ENCODE measurements at places on chromosomes 2 and 18.

- DNase-seq: no peak
Measured at GRCh38 chr2:46340740-46341420, 43.7 kb downstream of the EPAS1 start.

- no peak for DNase-seq
Measured at GRCh38 chr2:148058641-148059040, 37.8 kb downstream of the MBD5 start.

GRCh38 chr2:241618296-241618805, 18.6 kb downstream of the THAP4 start:
- DNase-seq: no peak

DNA sequence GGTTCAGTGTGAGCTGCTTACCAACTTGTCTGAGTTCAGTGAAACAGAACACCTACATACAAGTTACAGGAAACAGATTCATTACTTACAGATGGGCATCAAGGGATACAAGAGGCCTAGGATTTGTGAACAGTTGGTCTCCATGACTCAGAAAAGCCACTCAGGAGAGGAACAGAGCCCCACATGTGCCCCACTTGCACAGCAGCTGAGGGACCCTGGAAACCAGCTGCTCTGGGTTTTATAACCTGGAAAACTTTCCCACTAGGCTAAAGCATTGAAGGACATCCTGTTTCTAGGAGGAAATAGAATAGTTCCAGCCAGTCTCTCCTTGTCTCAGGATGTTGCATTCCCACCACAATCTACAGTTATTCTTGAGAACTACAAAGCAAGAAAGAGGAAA, 530.0 kb downstream of the ZNF804A start:
- DNase-seq: no peak

GRCh38 chr2:62525549-62526269, 19.7 kb upstream of the TMEM17 start:
- DNase-seq: no peak

DNA sequence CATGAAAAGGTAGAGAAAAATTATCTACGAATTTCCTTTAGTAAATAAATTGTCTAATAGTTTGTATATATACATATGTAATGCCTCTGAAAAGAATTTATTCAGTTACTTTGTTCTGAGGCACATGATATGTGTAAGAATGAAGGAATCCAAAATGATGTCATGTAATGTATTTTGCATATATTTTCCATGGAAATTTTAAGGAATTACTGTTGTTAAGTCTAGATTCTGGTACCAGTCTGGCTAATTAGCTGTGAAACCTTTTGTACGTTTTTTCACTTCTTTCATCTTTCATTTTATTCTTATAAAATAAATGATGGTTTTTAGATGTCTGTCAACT, 12.3 kb downstream of the YIPF4 start:
- no peak for DNase-seq

DNA sequence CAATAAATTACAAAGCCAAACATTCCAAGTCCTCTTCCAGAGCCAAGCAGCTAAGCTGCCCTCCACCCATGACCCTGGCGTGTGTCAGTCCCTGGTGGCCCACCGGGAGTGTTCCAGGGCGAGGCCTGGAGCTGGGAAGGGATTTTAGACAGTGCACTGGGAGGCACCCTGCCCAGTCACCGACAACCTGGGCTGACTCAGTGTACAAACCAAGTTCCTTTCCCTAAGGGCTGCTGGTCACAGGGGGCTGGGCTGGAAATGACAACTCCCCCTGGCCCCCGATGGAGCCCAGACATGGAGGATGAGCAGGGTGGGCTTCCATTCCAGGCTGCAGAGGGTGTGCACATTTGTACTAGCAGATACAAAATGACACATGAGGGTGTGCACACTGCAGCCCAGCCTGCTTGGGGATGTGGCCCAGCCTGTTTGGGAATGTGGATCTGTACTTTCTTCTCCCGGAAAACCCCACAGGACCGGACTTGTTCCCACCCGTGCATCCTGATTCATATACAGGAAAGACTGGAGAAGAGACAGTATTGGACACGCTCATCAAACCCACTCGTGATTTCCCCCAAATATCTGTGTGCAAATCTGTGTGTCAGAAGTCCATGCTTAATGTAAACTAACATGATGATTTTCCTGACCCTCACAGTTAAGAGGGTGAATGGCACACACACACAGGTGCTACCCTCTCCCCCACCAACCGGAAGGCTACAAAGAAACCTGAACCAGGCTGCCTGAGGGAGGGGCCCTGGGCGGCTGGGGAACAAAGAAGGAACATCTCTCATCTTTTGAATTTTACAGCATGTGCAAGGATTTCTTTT, 58.9 kb downstream of the NDUFA10 start:
- no peak for DNase-seq

DNA sequence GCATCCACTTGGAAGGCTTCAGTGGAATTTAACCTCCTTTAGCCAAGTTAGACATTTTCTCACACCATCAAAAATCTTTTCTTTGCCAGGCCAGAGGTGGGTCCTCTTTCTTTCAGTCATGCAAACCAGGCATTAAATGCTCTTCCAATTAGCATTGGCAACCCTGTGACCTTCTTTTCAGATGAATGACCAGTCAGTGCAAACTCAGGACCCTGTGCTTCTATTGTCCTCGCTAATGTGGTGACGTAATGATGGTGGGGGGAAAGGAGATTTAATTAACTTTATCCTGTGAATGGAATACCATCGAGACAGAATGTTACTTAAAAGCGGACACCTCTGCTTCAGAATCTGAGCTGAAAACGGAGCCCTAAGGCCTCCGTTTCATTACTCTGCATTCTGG, 23.2 kb upstream of the STPG4 start:
- DNase-seq: no peak

- no peak for DNase-seq
Measured at GRCh38 chr2:211049321-211050018, 493.1 kb downstream of the CPS1 start.

GRCh38 chr2:32553829-32554432, 73.9 kb upstream of the TTC27 start:
- DNase-seq: no peak

DNA sequence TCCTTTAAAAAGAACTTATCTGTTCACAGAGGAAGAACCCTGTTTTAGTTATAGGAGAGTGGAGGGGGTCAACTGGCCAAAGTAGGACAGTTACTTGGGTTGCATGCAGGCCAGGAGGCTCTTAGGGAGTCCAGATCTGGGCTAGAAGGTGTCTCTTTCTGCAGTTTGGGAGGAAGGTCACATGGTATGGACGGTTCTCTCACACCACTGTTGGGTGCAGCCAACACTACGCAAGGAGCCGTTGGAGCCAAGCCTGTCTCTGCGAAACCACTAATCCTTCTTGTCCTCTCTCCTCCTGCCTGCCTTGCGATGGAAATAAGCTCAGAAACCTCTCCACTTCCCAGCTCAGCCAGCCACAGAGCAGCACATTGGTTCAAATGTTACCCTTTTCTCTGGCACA, 105.9 kb upstream of the TGFA start:
- DNase-seq: no peak

DNA sequence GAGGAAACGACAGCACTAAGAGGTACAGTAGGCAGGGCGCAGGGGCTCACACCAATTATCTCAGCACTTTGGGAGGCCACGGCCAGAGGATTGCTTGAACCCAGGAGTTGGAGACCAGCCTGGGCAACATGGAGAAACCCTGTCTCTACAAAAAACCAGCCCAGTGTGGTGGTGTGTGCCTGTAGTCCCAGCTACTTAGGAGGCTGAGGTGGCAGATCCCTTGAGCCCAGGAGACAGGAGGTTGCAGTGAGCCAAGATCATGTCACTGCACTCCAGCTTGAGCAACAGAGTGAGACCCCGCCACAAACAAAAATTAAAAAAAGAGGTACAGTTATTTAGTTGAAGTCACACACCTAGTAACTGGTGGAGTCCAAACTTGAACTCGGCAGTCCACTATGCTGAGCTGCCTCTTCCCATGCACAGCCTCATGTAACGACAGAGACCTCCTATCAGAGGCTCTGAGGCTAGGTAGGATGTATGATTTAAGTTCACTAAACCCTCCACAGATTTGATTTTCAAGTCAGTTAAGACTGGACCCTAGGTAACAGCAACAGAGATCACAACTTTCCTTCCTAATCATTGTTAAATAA, 8.7 kb downstream of the STK17B start:
- no peak for DNase-seq

DNA sequence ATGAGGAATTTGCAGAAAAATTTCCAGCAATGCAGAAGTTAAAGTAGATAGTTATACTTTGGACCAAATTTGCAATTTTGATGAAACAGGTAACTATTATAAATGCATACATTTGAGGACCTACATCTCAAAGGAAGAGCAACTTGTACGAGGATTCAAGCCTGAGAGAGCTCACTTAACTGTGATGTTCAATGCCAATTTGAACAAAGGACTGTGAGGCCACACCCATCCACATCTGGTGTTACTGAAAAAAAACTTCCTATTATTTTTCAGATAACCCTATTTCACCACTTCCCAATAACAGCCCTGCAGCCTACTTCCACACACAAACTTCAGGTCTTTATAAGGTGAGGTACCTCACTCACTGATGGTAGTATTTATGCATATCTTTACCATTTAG, 203.5 kb upstream of the NABP1 start:
- no peak for DNase-seq

DNA sequence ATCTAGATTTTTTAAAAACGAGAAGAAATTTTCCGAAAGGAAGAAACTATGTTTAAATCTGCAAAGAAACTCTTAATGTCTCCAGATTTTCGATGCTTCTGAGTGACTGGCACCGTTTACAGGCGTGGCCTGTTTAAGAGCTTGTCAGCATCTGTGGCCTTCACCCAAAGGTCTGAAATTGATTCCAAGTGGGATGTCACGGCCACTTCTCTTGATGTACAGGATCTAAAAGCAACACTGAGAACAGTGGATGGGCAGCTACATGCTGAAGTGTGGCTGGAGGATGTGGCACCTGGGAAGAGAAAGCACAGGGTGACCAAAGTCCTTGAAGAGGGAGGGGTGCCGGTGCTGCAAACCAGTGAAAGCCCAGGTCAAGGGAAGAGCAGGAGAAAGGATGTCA, 28.0 kb downstream of the EMILIN2 start:
- no peak for DNase-seq

DNA sequence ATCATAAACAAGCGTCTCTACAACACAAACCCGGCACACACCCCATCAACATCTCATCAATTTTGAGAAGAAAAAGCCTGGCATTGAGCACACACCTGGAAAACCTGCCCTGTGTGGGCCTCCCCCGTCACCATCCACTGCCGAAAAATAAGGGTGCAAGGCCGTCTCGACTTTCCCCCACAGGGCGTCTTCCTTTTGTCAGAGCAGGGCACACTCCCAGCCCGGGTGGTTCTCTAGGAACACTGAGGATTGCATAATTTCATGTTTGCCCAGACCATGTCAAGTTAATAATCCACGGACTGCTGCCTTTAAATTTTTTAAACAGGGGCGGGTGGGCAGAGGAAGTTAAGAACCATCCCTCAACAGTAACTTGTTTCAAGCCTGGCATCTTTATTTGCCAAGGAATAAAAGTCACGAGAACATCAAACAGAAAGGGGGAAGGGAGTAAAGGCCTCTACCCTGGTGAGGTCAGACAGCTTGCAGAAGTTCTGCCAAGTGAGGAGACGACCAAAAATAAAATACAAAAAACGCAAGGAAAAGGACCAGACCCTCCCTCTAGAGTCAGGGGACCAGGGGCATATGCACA, 2.1 kb downstream of the TFCP2L1 start:
- no peak for DNase-seq

DNA sequence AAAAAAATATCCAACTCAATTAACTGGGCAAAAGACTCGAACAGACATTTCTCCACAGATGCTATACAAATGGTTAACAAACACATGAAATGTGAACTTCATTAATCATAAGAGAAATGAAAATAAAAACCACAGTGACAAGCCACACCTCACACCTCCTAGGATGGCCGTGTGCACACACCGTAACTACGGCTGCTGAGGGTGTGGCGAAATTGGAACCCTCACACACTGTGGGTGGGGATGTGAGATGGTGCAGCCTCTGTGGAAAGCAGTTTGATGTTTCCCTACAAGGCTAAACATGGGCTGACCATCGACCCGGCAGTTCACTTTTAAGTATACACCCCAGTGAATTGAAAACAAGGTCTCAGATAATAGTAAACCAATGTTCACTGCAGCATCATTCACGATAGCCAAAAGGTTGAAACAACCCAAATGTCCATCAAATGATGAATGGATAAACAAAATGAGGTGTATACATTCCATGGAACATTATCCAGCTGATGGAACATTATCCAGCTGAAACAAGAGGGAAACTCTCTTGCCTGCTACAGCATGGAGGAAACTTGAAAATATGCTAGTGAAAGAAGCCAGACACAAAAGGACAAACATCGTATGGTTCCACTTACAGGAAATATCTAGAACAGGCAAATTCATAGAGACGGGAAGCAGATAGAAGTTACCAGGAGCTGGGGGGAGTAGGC, 32.2 kb downstream of the ZAP70 start:
- DNase-seq: no peak

- no peak for DNase-seq
Measured at GRCh38 chr2:212384027-212384426, 154.6 kb downstream of the ERBB4 start.

GRCh38 chr2:145692971-145693478, 1173.1 kb upstream of the ZEB2 start:
- DNase-seq: no peak

DNA sequence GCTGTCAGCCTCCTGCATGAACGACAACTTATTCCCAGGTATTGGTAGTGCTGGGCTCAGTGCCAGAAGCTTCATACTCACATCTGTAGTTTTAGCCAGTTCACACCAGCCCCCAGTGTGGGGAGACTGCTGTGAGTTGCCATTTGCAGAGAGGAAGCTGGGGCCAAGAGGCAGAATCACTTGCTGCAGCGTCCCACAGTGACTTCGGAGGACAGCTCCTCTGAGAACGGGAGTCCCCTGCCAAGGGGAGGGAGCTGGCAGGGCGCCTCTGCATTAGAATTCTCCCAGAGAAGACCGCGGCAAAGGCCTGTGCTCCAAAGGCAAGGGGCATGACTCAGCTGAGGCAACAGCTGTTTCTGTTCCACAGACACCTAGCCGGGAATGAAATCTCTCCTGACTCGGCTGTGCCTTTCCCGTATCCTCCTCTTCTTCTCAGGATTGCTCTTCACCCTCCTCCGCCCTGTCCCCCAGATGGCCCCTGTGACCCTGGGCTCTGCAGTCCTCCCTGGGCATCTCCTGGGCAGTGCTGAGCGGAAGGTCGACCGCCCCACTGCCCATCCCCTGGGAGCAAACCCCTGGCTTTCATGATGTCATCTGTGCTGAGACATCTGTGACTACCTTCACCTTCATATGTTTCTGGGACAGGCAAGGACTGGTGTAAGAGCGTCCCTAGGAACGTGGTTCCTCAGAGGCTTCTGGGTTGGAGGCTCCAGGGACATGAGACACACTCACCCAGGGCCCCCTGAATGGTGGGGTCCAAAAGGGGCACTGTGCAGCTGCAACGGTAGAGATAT, 18.0 kb downstream of the MAL start:
- peak; percentile 87 for DNase-seq

- no peak for DNase-seq
Measured at GRCh38 chr2:200944467-200945394, 18.7 kb downstream of the ORC2 start.

DNA sequence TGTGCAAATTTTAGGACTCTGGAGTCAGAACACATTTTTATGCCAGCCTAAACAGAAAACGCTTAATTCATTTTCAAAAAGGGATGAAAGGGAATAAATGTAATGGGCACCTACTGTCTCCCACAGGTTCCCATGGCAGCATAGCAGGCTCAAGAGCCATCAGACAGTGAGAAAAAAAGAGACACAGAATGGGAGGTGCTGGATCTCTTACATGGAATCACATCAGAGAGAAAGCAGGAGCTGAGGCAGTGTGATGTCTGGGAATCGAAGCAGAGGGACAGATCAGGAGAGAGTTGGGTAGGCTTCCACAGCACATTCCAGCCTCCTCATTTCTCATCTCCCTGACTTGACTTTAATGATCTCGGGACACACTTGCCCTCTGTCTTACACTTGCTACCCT, 684.3 kb downstream of the KCNJ3 start:
- no peak for DNase-seq
